Kidney epithelial cell (primary cell): ENCODE measurements at places on chromosomes 16 and 17. TPM values are rescaled to one million over a fixed set of nuclear protein-coding genes. Genes with fewer than 3 reads are reported as not detected.

GRCh38 chr17:17749921-17750320, 68.7 kb downstream of the RAI1 start:
- no peak for DNase-seq

DNA sequence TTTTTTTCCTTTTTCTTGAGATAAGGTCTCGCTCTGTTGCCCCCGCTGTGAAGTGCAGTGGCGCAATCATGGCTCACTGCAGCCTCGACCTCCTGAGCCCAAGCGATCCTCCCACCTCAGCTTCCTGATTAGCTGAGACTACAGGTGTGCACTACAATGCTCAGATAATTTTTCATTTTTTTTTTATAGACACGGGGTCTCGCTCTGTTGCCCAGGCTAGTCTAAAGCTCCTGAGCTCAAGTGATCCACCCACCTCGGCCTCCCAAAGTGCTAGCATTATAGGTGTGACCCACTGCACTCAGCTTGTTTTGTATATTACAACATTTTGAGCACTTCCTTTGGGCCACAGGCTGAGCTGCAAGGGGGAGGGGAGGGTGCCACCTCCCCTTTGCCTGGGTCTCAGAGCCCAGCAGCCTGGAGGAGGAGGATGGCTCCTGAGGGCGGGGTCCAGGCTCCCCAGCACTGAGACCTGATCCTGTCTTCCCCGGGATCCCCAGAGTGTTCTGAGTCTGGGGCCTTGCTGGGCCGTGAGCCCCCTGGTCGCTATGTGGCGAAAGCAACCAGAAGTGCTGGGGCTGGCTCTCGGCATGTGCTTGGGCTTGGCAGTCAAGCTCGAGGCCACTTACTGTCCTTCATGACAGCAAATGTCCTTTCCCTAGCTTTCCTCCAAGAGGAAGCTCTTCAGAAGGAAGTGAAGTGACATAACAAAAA, 8.1 kb downstream of the DEF8 start:
- no peak for DNase-seq

GRCh38 chr17:60971515-60972369, 294.1 kb downstream of the BCAS3 start:
- peak; percentile 16 for DNase-seq

DNA sequence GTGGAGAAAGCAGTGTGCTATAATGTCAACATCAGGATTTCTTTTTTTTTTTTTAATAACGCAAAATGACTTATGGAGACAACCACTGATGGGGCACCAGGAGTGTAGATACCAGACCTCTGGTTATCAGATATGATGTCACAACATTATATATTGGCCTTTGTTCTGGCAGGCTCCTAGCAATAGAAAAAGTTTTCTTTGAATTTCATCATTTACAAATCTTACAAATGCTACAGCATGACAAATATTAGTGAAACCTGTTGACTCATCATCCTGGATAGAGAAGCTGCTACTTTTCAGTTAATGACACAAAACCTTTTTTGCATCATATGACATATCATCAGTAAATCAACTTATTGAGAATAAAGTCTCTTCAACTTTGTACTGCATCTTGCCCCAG, 6.1 kb downstream of the THUMPD1 start:
- no peak for DNase-seq

- DNase-seq, result no peak
Observed at GRCh38 chr17:41549596-41550039, 21.5 kb upstream of the KRT19 start.

- DNase-seq, result no peak
Observed at GRCh38 chr17:67074781-67075180, 30.4 kb downstream of the CACNG1 start.

GRCh38 chr16:9225527-9226316, 134.3 kb downstream of the HAPSTR1 start:
- DNase-seq, result no peak

DNA sequence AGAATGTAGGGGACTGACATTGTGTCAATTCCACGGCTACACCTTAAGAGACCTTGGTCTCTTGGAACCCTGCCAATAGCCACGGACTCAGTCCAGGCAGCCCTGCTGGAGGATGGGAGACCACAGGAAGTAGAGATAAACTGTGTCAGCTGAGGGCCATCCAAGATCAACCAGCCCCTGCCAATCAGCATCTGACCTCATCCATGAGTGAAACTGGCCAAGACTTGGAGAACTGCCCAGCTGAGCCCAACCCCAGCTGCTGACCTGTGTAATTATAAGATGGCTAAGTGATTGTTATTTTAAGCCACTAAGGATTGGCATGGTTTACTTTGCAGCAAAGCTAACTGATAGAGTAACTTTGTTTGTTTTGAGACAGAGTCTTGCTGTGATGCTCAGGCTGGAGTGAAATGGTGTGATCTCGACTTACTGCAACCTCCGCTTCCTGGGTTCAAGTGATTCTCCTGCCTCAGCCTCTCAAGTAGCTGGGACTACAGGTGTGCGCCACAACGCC, 13.3 kb upstream of the YWHAE start:
- DNase-seq, result peak; percentile 63

DNA sequence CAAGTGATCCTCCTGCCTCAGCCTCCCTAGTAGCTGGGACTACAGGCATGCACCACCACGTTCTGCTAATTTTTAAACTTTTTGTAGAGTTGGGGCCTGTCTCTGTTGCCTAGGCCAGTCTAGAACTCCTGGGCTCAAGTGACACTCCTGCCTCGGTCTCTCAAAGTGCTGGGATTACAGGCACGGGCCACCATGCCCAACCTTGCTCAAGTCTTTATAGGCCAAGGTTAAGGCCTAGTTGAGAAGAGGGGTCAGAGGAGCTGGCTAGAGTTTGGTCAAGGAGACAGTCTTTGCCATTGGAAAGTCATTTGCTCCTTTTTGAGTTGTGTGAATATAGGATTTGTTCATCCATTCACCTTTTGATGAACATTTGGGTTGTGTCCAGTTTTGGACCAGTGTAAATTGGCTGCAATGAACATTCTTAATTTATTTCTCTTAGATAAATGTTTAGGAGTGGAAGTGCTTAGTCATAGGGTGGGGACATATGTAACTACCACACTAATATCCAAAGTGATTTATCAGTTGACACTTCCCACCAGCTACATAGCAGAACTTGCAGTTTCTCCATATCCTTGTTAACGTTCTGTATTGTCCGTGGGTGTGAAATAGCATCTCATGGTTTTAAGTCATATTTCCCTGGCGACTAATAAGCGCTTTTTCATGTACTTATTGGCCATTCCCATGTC, 30.7 kb upstream of the ARHGAP17 start:
- no peak for DNase-seq

GRCh38 chr17:39132192-39132610, 19.2 kb downstream of the PLXDC1 start:
- no peak for DNase-seq

DNA sequence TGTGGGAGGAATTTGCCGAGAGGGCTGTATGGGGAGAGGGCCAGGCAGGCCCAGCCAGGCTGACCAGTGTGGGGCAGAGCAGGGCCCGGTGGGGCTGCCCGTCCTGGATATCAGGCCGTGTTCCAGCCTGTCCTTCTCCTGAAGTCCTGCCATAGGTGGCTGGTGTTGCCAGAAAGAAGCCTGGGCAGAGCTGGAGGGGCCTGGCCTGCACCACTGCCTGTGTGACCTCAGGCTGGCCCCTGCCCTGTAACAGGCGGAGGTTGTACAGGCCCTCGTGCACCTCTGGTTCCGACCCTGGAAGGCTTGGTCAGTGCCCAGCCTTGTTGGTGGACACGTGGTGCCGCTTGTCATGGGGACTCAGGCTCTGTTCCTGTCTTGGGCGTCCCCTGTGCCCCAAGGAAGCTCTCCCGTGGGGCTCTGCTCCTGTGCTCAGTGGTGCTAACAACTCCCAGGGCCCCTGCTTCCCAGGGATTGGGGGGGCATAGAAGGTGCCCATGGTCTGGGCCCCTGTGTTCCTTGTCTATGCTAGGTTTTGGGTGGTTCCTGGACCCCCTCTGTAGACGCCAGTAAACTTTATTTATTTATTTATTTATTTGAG, 33.3 kb downstream of the ADCY7 start:
- DNase-seq, result no peak

DNA sequence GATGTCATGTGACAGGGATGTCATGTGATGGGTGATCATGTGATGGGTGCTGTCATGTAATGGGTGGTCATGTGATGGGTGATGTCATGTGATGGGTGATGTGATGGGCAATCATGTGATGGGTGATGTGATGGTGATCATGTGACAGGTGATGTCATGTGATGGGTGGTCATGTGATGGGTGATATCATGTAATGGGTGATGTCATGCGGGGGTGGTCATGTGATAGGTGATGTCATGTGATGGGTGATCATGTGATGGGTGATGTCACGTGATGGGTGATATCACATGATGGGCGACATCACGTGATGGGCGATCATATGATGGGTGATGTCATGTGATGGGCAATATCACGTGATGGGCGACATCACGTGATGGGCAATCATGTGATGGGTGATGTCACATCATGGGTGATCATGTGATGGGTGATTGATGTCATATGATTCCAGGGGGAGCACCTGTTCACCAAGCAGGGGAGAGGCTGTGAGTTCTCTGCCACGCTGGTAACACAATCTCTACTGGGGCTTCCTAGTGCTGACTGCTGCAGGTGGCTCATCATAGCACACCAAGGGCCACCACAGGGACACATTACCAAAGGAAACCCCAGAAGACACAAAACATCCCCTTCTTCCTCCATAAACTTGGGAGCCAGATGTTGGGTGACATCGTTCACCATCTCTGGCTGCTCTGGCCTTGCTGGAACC, 16.5 kb downstream of the CD300LB start:
- DNase-seq, result no peak

DNA sequence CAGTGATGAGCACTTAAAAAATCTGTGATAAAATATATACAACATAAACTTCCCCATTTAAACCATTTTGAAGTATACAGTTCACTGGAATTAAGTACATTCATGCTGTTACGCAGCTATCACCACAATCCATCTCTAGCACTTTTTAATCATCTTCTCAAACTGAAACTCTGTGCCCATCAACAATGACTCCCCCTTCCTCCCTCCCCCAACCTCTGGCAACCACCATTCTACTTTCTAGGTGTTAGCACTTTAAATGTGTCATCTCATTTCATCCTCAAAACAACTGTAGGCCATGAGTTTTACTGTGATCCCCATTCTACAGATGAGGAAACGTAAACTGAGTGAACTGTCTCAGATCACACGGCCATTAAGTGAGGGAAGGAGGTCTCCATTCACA, 13.8 kb upstream of the TMEM98 start:
- DNase-seq, result no peak

DNA sequence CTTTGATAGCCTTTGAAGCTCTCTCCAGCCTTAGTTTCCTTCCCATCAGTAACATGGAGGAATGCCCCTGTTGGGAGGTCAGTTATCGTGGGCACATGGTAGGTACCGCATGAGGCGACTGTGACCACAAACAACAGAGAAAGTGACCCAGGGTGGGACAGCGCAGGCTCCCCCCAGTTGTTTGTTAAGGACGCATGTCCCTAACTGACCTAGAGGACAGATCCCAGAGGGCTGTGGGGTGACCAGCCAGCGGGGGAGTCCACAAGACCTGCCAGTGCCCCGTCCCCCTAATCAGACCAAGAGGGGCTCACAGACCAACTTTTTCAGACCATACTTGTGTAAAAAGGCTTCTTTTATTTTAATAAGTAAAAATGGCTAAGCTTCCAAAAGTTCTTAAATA, 22.3 kb downstream of the KATNB1 start:
- DNase-seq, result no peak

- no peak for DNase-seq
Observed at GRCh38 chr17:55200904-55201303, 63.9 kb upstream of the HLF start.

DNA sequence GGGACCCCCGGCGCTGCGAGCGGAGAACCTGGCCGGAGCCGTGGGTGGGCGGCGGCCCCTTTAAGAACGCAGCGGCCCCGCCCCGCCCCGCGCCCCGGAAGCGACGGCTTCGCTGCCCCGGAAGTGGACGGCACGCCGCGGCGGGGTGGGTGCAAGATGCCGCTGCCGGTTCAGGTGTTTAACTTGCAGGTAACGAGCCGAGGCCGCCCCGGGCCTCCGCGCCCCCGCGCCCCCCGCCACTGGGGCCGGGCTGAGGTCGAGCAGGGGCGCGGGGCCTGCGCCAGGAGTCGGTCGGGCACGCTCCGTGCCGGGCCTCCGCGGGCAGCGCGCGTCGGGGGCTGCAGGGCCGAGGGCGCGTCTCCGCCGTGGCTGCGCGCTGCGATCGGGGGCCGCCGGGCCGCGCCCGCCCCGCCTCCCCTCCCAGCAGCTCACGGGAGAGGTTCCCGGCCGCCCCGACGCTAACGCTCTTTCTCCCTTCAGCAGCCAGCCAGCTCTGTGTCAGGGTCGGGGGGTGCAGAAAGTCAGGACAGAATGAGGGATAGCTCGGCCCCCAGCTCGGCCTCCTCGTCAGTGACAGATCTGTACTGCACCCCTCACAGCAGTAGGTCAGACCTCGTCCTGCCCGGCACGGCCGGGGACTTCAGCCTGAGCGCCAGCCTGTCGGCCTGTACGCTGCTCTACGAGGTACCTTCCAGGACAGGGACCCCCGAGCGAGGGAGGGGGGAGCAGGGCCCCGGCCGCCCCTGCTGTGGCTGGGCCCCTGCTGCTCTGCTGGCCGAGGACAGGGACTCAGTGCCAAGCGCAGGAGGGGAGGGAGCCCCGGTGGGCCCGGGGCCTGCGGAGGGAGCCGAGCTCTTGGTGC, at the start of the genes GPS1 and RFNG:
GPS1 (plus strand) TSS at position 123 of the 862 bp plus-strand sequence; CDS start at position 157, 34 bp downstream.
RFNG (minus strand) TSS at position 36 of the 862 bp plus-strand sequence. CDS start 45 bp downstream, outside the sequence.
- DNase-seq, result peak; percentile 25

DNA sequence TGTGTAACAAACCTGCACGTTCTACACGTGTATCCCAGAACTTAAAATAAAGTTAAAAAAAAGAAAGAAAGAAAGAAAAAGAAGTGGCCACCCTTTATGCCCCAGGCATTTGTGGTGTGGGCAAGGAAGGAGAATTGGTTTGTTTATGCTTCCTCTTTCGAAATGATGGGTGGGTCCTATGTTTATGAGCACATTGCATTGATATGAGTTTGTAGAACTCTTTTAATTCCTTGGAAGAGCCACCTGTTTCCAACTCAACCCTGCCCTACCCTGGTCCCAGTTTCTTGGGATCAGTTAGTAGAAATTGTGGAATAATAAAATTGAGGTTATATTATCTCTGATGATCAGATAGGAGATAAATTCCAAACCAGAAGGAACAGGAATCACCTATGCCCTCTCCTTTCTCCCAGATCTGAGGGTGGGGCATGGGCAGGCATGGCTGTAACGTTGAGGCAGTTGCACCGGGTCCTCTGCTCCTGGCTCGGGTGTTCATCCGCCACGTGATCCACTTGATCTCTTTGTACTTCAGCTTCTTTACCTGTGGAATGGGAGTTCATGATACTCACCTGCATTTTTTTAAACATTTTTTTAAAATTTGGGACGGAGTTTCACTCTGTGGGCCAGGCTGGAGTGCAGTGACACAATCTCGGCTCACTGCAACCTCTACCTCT, 15.9 kb downstream of the CHAD start:
- DNase-seq, result no peak

Gene OTOA
- 0.07 and 0.17 TPM in 2 replicates for total RNA-seq

Gene KRTAP17-1
- not detected in 2 replicates for total RNA-seq

Gene CHST4
- not detected in 2 replicates for total RNA-seq

Gene CPHXL2
- not detected in 2 replicates for total RNA-seq

Gene CSH1
- total RNA-seq, result not detected in 2 replicates

Gene MYO15B
- 4.3 and 5.9 TPM in 2 replicates for total RNA-seq

Gene CCL1
- total RNA-seq, result not detected in 2 replicates

Gene DNAH9
- 0.08 and 0.21 TPM in 2 replicates for total RNA-seq
